ENCODE measurements at places on chromosomes 1 and 21.

- DNase-seq, result no peak
Measured at GRCh38 chr1:22810378-22810777, 99.7 kb downstream of the EPHB2 start.

DNA sequence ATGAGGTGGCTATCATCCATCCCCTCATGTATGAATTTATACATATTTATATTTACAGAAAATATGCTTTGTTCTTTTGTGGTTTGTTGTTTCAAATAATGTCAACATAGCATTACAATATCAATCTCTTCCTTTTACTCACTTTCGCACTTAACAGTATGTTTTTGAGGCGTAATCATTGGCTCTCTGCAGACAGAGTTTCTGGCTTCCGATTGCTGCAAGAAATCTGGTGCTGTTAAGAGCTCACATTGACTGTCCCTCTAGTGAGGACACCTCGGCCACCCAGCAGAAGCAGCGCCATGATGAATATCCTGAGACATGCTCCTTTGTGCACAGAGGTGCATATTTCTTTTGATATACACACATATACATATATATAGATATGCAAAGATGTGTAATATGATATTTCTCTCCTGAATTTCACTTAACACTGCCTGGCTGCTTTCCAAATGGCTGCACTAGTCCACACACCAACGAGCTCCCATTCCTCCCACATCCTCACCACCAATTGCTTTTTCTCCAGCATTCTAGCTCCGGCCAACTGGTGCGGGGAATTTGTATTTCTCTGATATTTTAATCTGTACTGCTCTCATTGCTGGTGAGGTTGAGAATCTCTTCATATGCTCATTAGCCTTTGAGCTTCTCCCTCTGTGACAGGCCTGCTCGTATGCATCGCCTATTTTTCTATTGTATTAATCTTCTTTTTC, 248.4 kb downstream of the SIPA1L2 start:
- DNase-seq, result no peak

DNA sequence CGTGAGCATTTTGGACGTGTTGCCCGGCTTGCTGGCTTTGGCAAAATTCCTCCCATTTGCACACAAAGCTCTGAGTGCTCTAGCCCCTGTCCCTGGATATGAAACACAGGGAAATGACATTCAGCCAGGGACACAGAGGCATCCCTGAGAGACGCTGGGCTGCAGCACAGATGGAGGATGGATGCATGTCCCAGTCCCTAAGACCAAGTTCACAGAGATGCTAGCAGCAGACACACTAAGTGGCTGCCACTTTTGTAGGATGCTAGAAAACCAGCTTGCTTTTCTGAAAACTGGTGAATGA, 12.5 kb downstream of the ACTRT2 start:
- no peak for DNase-seq

DNA sequence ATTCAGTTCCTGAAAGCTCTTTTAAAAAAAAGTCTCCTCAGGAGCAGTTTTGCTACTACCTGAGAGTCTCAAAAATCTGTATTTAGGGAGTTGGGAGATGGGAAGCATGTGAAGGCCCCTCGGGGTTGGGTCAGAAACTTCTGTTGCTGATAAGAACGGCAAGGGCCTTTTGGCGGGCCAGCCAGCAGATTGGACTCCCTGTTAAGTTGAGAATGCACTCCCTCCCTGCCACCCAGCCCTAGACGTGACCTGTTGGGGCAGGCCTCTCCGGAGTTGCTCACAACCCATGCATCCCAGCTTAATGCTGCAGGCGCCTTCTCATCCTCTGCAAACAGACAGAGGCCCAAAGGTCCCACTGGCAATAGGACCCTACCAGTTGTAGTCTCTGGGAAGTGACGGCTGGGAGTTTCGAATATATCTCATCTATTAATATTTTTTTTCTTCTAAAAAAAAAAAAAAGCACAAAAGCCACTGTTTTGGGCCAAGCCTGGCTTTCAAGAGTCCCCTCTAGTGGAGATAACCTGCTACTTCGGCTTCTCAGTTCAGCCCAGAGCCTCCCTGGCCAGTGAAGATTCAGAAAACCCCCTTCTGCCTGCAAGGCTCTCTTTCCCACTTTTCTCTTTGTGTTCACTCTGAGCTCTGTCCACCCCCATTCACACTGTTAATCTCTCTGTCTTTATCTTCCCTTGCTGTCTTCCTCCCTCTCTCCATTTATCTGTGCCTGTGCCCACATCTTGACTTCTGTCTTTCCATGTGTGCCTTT, 5.3 kb downstream of the PLXNA2 start:
- DNase-seq, result no peak

DNA sequence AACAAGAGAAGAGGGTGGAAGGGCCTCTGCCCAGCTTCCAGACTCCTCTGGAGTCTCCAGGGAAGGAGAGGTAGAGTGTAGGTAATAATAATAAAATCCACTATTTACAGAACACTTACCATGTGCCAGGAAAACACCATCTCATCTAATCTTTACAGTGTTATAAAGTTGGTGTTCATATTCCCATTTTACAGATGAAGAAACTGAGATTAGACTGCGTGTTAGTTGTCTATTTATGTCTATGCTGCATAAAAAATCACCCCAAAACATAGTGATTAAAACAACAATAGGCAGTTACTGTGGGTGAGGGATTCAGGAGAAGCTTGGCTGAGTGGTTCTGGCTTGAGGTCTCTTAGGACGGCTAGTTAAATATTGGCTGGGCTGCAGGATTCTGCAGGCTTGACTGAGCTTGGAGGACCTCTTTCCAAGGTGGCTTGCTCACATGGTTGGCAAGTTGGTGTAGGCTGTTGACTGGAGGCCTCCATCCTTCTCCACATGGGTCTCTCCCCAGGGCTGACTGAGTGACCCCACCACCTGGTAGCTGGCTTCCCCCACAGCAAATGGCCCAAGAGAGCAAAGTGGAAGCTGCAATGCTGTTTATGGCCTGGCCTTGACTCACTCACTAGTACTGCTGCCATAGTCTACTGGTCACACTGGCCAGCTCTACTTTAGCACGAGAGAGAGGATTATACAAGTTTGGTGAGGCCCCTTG, 6.5 kb upstream of the ALX3 start:
- DNase-seq, result no peak

GRCh38 chr1:110927484-110928075, 36.1 kb downstream of the LRIF1 start:
- DNase-seq, result no peak

DNA sequence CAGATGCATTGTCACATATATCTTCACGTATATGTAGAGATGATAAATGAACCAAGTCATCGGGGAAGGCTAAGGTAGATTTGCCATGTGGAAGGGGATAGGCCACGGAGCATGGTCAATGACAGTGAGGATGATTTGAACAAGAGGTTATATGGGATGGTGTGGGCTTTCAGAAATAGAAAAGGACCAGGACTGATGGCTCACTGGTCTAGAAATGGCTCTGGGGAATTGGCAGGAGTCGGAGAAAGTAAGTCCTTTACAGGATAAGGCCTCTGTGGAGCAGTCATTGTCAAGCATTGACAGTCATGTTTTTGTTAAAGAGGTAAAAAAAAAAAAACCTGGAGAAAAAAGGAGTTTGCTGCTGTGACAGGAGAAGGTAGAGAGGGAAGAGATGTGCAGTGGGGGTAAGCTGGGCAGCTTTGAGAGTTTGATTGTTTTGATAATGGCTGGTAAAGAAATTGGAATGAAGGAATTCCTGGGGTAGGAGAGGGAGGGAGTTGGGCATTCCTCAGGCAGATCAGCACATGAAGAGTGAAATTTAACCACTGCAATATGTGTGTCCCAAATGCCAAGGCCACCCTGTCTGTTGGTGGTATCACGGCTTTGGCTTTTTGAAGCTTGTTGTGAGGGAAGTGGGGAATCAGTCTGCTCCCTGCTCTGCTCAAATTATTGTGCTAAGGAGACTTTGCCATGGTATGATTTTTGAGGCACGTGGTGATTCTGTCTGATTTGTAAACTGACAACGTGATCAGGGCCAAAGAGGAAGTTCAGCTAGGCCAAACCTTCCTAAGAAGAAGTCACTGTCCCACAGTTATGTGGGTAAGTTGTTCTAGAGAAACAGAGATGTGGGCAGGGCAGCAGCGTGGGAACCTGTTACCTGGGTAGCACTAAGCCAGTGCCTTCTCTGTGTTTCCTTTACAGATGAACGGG, 26.0 kb downstream of the MACF1 start:
- DNase-seq, result no peak

- no peak for DNase-seq
Measured at GRCh38 chr1:193355178-193355577, 168.8 kb upstream of the B3GALT2 start.

DNA sequence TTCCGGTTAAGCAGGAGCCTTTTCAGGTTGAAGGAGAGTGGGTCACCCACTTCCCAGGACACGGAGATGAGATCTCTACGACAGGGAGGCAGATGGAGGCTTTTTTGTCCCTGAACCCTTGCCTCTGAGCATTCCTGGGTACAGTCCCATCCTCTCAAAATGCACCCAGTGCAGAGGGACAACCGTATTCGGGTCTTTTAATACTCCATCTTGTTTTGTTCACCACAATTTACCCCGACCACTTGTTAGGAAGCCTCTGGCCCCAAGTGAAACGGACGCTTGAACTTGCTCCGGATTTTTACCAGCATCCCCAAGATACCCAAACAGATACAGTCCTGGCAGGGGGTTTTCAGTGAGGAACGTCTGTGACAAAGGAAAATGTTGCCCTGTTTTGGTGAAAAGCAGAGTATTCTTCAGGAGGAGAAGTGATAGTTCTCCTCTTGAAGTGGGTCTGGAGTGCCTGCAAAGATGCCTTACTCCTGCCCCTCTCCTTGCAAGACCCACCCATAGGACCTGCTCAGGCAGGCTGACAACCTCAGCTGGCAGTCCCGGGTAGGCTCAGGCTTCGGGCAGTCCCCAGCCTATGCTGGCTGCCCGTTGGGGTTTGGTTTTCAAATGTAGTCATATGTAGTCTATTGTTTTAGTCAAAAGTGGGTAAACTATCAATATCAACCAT, 669 bp upstream of the ARL8A start:
- DNase-seq, result no peak

GRCh38 chr1:44002606-44003157, 11.3 kb downstream of the CCDC24 start:
- no peak for DNase-seq

Data from GM18507 (cell line).